ENCODE measurements at places on chromosomes 1 and 21.

GRCh38 chr1:247112479-247112781 lies 8.3 kb upstream of the ZNF669 start:
- DNase-seq, result no peak

DNA sequence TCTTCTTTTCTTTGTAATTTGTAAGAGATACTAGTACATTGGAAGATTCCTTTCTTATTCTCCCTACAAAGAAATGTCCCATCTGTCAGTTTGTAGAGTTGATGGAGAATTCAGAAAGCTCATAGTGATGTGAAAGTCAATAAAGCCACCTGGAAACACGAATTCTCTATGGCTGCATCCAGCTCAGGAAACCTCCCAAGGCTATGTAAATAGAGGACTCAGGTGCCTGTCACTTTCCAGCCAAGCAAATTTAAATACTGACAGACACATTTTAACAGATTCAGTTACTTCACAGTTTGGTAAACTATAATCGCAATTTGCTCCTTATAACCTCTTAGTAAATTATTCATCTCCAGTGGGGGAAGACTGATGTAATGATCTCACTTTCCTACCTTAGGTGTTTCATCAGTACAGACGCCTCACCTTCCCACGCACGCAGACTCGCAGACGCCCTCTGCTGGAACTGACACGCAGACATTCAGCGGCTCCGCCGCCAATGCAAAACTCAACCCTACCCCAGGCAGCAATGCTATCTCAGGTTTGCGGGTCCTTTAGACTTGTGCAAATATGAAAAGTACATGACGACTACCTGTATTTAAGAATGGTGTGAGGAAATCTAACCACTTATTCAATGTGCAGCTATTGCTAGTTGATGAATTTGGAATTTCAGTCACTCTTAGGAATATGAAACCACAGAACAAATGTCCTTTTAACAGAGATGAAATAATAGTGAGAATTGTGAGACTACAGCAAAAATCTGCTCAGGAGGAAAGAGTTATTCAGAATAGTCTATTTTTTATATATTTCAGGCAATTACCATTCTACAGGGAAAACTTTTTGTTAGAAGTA lies 60.6 kb downstream of the PTPRC start:
- peak; percentile 55 for DNase-seq

GRCh38 chr1:50750021-50750619 lies 209.9 kb downstream of the FAF1 start:
- no peak for DNase-seq

DNA sequence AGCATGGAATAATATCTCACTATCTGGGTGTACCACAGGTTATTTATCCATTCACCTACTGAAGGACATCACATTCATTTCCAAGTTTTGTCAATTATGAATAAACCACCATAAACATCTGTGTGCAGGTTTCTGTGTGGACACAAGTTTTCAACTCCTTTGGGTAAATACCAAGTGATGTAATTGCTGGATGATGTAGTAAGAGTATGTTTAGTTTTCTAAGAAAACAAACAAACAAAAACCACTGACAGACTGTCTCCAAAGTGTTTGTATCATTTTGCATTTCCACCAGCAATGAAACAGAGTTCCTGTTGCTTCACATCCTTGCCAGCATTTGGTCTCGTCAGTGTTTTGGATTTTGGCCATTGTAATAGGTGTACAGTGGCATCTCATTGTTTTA lies 435.7 kb upstream of the PROX1 start:
- DNase-seq, result no peak

GRCh38 chr1:221576268-221576667 lies 165.6 kb downstream of the DUSP10 start:
- no peak for DNase-seq

DNA sequence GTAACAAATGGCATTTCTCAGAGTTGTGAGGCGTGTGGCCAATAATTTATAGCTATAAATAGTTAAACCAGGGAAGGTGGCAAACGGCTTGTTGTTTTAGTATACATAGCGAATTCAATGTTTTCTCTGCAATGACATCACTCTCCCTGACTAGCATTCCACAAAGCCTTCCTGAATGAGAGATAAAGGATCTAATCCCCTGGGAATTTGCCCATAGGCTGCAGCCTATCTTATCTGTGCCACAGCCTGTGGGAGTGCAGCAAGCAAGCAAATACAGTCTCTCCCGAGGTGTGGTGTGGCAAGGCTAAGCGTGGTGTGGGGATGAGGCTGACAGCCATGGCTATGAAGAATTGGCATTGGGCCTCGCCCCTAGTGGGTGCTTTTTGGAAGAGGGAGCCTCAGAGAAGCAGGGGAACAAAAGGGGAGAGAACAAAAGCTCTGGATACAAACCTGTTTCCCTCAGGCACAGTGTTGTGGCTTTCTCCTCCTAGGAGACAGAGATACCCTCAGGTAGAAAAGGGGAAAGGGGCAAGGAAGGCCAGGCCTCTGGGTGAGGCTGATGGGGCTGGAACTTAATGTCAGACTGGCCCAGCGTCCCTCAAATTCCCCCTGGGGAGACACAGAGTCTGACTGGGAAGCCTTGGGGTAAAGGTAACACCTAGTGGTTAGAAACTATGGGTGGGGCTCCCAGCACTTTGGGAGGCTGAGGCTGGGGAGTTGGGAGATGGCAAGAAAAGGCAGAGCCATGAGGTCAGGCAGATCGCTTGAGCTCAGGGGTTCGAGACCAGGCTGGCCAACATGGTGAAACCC lies 8.9 kb downstream of the TAGLN2 start:
- no peak for DNase-seq

DNA sequence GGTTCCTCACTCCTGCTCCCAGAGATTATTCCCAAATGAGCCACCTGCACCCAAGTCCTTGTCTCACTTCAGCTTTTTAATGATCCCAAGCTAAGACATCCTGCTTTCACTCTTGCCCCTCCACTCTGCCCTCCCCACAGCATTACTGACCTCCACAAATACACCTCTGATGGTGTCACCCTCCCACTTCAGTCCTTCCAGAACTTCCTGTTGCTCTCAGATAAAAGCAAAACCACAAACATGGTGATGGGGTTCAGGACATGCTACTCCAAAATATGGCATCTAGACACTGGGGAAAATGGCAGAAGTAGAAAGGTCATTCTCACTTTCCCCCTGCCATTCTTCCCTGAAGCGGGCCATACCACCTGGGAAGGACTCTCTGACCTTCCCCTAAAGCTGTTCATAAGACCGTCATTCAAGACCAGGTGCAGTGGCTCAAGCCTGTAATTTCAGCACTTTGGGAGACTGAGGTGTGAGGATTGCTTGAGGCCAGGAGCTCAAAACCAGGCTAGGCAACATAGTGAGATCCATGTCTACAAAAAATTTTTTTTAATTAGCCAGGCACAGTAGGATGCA lies 65.8 kb upstream of the KLHDC7A start:
- DNase-seq, result no peak

DNA sequence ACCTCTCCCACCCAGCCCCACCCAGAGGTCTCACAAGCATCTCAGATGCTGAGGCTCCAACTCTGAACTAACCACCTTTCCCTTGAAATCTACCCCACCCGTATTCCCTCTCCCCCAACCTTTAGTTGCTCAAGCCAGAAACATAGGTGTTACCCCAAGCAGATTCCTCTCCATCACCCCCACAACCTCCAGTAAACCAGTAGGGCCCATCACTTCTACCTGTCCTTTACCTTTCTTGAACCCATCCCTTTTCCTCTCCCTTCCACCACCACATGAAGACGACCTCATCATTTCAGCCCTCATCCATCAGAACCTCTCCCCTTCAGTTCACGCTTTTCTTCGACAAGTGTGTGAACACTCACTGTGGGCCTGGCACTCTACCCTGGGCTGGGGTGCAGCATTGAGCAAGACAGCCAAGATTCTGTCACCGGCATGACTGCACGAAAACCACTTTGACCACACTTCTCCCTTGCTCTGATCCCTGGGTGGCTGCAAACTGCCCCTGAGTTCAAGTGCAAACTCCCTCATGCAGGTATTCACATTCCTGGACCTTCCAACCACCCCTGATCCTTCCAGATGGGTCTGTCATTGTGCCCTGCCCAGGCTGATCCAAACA lies 65.5 kb upstream of the LAPTM5 start:
- DNase-seq, result no peak

Data from effector memory CD4-positive, alpha-beta T cell (primary cell).